ENCODE measurements at places on chromosomes 7 and 10.

DNA sequence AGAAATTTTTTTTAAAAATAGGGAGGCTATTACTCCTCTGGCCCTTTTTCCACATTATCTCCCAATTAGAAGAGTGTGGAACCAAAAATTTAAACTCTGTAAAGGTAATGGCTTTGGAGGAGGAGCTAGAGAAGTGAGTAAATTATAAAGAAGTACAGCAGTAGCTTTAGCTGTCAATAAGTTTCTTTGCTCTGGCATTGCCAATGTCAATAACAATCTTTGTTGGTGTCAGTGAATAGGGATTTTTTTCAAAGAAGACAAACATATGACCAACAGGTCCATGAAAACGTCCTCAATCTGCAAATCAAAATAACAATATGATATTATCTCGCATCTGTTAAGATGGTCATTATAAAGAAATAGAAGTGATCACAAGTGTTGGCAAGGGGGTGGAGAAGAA lies 227.1 kb upstream of the MBL2 start:
- DNase-seq = no peak

GRCh38 chr10:133476641-133476990 lies 22.9 kb downstream of the SCART1 start:
- no peak for DNase-seq

- no peak for DNase-seq
Observed at GRCh38 chr7:138483531-138483930, 23.5 kb downstream of the TRIM24 start.

GRCh38 chr10:13049774-13050420 lies 48.4 kb upstream of the CCDC3 start:
- no peak for DNase-seq

DNA sequence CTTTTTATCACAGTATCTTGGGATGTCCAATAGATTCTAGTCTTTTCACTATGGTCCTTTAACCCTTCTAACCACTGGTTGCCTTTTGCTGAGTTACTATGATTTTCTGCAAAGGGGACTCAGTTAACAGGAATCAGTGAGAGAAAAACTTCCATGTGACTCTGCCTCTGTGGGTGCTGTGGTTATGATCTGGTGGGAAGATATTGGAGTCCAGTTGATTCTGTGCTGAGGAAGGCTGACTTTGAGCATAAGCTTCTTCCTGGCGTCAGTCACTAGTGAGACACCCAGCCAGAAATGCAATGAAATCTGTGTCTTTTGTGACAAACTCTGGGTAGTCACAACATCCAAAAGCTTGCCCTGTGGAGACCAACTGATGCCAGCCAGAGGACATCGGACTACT lies 648.0 kb downstream of the SUGCT start:
- DNase-seq = no peak

GRCh38 chr7:92391071-92391470 lies 56.2 kb upstream of the GATAD1 start:
- DNase-seq = no peak

DNA sequence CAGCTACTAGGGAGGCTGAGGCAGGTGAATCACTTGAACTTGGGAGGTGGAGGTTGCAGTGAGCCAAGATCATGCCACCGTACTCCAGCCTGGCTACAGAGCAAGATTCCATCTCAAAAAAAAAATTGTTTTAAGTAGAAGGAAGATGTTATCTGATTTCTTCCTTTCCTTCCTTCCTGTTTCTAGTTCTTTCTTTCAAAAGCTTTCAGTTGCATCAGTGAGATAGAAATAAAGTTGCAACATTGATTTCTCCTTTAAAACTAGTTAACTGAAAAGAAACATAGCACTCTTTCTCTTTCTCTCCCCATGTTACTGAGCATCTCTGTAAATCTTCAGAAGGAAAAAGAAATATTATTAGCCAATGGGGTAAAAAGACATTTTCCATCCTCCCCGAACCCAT lies 37.5 kb downstream of the CNNM1 start:
- DNase-seq = no peak

DNA sequence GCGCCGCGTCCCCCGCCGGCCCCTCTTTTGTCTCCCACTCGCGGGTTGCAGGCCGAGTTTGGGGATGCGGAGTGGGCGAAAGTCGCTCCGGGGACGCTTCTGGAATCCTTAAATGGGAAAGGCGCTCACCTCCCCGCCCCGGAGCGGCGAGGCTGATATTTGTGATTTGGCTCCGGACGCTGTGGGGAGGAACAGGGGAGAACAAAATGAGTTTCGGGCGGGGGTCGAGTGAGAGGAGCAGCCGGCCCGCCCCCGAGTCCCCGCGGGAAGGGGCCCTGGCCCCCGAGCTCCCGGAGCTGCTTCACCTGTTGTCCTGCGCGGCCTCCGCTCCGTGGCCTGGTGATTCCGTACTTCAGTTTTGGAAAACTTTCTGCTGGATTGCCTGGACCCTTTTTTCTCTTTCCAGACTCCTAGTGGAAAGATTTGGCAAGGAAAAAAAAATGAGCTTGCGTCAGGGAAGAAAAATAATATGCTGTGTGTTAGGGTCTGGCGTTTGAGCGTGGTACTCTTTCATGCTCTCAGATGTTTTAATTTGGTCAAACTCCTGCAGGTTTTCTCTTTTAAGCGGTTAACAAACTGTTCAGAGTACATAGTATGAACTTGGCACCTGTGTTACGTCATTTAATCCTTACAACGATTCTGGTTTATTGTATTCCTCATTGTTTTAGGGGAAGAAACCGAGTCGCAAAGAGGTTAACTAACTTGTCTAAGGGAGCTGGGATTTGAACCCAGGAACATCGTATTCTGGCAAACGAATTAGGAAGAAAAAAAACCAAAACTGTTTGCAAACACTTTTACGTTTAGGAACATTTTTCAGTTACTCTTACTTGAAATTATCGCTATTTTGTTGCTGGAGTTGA lies 924 bp downstream of the BMPR1A start:
- DNase-seq = no peak

GRCh38 chr7:120966961-120967360 lies 16.4 kb downstream of the ING3 start:
- DNase-seq = no peak

DNA sequence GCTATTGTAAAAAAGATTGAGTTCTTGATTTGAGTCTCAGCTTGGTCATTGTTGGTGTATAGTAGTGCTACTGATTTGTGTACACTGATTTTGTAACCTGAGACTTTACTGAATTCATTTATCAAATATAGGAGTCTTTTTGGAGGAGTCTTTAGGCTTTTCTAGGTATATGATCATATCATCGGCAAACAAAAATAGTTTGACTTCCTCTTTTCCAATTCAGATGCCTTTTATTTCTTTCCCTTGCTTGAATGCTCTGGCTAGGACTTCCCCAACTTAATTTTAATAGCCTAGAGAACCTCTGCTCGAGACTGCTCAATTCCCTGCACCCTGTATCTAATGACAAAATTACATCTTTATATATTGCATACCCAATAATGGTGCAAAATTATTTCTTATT lies 154.4 kb downstream of the CCDC7 start:
- no peak for DNase-seq

GRCh38 chr10:70232859-70233108 lies 445 bp downstream of the PPA1 start:
- DNase-seq = no peak

DNA sequence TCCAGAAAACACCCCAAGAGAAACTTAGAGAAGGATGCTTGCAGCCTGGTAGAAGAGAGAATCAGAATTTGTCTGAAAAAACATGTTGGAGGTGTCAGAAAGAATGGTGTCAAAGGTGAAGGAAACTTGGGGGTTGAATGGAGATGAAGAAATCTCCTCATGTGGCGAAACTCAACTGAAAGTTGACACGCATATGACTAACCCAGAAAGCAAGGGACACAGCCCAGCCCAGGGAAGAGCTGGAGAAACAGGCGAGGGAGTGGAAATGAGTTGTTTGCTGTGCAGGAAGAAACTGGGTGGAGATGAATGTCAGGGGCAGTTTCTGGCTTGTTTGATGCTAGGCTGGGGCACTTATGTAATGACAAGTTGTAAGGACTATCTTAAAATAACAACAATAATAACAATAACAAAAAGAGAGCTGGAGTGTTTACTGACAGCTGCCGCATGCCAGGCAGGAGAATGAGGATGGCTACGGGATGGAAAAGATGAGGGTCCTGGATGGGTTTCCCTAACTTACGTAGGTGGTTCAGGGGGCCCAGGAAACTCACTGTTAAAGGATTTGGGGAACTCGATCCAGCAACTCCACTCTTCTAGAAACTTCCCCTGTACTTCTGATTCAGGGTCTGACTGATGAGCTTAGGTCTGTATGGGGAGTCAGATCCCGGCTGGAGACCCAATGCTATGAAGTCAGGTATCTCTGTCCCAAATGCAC lies 57.4 kb downstream of the MAP3K8 start:
- DNase-seq = no peak

GRCh38 chr10:122096705-122097104 lies 107.7 kb downstream of the TACC2 start:
- DNase-seq = no peak

GRCh38 chr10:67666416-67667034 lies 29.5 kb downstream of the CTNNA3 start:
- DNase-seq = no peak

DNA sequence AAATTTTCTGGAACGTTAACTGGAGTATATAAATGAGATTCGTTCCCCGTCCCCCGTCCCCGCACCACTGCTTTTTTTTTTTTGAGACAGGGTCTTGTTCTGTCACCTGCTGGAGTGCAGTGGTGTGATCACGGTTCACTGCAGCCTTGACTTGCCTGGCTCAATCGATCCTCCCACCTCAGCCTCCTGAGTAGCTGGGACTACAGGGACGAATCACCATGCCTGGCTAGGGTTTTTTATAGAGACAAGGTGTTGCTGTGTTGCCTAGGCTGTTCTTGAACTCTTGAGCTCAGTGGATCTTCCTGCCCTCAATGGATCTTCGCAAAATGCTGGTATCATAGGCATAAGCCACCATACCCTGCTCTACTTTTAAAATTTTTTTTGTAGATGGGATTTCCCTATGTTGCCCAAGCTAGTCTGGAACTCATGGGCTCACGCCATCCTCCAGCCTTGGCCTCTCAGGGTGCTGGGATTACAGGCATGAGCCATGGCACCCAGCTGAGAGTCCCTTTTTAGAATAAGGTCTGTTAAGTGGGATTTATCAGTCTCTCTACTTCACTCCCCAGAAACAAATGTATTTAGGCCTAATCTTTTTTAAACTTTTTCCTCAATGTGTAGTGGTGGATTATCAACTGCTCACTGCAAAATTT lies 122.9 kb downstream of the LYZL1 start:
- DNase-seq = no peak

DNA sequence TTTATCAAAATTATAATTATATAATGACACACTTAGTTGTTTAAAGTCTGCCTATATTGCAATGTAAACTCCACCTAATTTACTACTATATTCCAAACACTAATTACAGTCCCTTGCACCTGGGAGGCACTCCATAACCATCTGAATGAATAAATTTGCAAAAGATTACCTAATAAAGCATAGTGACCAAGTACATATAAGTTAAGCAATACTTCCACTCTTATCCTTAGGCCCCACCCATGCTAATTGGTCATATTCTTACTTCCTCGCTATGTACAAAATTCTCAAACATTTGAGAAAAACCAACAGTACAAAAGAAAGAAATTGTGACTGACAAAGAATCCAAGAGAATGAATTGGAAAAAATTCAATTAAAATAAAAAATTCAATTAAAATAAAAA lies 65.3 kb downstream of the ZFAND4 start:
- DNase-seq = no peak

- DNase-seq = no peak
Observed at GRCh38 chr10:78576276-78576675, 492.5 kb upstream of the ZMIZ1 start.

DNA sequence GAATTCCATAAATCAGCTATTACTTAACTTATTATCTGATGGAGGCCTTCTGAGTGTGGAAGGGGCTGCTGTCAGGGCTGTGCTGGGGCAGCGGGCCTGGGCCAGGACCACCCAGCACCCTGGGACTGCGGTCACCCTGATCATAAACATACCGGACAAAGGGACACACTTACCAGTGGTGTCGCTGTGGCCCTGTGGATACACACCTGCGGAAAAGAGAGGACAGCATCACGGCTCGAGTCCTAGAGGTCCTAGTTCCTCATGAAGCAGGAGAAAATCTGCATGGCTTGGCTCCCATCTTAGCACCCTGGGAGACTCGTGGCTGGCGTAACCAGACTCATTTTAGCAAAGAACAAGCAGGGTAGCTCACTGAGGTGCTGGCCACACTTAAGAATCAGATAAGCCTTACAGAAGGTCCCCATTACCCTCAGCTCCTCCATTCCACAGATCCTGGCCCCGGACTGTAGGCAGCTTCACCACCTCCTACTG lies 17.7 kb downstream of the IL15RA start:
- no peak for DNase-seq

- no peak for DNase-seq
Observed at GRCh38 chr7:98227939-98228338, 16.7 kb downstream of the BHLHA15 start.

DNA sequence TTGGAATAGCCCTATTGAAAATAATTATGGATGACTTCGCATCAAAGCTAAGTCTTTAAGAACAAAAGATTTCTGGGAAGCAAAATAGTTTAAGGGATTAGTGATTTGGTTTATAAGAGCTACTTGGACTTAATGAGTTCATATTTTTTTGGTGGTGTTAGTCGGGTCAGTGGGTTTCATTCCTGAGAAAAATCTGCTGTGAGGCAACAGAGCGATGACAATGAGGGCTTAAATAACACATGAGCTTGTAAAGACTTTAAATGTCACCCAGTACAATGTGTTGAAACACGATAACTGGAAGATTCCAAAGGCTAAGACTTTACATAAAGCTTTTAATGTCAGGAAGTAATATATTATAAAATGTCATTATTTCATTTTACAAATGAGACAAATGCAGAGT lies 178.8 kb downstream of the ARL4A start:
- DNase-seq = no peak
